ENCODE measurements at places on chromosomes 6 and 20.
A peak's percentile ranks its signal among the peaks of the same experiment; 100 is the strongest.

DNA sequence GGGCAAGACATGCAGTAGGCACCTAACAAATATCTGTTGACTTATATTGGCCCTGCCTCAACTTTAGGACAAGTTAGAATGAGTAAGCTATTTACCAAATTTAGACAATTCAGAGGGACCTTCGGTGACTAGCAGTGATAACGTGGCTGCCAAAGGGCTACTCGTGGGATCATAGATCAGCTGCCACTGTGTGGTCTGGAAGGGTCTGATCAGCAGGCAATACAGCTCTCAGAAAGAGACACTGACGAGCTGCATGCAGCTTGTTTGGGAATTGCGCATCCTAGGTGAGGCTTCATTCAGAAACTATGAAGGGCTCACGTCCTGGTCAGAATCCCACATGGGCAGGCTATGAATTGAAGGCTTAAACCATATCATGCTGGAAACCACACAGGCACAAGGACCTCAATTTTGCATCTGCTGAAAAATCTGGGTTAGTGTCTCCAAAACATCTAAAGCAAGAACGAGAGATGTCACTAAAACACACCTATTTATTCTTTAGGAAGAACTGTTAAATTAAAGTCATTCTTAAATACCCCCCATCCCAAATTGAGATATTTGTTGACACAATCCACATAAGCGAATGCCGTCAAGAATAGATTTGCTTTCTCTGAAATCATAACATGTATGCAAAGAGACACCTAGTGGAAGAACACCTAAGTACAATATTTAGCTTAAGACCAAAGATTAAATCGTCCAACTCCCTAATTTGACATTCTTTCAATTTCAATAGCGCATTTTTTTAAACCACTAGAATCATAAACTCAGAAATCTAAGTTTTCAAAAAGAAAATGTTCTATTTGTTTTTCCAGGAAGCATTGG is 79.6 kb downstream of the IPCEF1 start:
- peak; percentile 34 for DNase-seq

GRCh38 chr6:165231581-165232561 is 77.5 kb downstream of the C6orf118 start:
- peak; percentile 79 for DNase-seq

- DNase-seq = no peak
Measured at GRCh38 chr6:119908157-119908556, 558.6 kb upstream of the MAN1A1 start.

GRCh38 chr6:76697585-76697984 is 625.1 kb upstream of the IMPG1 start:
- DNase-seq = no peak

DNA sequence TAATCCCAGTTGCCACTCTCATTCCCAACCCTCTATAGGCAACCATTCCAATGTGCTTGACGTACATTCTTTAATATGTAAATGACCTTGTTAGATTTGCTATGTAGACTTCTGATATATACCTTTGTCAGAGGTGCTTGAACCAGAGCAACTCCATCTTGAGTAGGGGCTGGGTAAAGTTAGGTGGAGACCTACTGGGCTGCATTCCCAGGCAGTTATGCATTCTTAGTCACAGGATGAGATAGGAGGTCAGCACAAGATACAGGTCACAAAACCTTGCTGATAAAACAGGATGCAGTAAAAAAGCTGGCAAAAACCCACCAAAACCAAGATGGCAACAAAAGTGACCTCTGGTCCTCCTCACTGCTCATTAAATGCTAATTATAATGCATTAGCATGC is 8.3 kb upstream of the HM13 start:
- DNase-seq = no peak

DNA sequence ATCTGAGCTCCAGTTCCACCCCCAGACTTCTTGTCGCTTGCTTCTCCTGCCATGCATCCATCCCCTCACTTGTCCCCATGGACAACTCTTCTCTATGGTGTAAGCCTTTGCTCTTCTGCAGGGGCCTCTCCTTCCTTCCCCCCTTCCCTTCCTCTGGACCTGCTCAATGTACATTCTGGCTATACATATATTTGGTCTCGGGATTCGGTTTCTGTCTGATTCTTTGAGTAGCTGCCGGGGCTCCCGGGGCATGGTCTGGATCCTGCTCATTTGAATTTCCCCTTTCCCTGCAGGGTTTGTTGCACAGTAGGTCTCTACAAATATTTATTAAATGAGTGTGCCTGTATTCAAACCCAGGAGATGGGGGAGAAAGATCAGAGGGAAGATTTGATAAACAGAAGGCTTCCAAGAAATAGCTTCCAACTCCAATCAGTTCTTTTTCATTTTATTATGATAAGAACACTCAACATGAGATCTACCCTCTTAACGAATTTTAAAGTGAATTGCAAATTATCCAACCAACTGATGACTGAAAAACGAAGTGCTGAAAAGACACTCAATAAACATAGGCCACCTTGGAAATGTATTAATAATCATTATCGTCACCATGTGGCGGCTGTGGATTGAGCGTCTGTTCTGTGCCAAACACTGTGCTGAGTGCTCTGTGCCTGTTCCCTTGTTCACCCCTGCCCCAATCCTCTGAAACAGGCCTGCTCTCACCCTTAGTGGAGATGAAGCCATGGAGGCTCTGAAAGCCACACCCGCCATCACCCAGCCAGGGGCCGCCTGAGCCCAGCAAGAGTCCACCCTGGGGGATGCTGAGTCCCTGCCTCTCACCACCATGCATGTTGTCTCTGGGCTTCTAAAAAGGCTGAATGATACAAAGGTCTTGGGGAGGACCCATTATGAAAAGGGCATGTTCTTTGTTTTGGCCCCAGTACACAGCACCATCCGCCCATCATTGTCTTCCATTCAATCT is 34.3 kb upstream of the APCDD1L start:
- DNase-seq = no peak

- DNase-seq = peak; percentile 76
Measured at GRCh38 chr20:5766085-5766764, 16.0 kb downstream of the SHLD1 start.

- no peak for DNase-seq
Measured at GRCh38 chr6:46011188-46012085, 4.2 kb downstream of the CLIC5 start.

DNA sequence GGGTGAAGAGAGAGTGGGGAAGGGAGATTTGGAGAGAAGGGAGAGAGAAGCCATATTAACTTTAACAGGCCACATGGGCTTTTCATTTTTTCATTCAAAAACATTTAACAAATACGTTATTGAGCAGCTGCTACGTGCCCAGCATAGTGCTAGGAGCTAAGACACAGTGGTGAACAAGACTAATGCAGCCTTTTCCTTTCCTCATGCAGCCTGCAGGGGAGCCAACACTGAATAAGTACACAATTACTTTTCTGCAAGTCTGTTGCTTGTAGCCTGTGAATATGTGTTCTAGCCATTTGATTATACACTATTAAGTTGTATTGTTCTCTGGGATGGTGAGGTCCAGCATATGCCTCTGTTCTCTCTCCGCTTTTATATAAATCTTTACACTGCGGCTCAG is 1.9 kb upstream of the BLOC1S5 start:
- no peak for DNase-seq

GRCh38 chr6:14046476-14047068 is 71.0 kb upstream of the CD83 start:
- peak; percentile 69 for DNase-seq

GRCh38 chr6:135568379-135568778 is 70.8 kb upstream of the AHI1 start:
- DNase-seq = no peak

DNA sequence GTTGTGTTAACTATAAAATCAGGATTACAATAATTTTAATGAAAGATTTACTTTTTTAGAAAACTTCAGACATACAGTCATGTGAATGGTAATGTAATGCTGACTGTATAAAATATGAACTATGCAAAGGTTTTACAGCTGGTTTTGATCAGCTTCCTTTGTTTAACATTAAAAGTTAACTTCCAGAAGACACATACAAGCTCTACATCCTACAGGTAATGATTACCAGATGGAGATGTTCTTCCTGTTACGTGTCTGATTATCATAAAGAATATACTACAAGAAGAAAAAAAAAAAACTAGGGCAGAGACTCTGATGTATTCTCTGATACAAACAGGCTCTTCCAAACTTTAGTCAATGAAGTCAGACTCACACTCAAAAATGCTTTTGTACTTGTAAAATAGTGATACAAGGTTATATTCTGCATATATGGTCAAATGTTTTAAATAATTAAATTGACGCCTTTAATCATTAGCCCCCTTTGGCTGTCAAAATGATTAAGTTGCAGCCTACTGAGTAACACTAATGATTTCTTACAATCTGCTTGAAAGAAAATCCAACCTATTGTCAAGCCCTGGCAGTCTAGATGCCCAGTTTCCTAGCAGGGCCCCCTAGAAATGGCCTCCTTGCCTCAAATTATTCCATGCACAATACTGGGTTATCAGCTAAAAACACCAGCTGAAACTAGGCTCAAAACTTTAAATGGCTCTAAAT is 251.8 kb upstream of the RUNX2 start:
- no peak for DNase-seq

DNA sequence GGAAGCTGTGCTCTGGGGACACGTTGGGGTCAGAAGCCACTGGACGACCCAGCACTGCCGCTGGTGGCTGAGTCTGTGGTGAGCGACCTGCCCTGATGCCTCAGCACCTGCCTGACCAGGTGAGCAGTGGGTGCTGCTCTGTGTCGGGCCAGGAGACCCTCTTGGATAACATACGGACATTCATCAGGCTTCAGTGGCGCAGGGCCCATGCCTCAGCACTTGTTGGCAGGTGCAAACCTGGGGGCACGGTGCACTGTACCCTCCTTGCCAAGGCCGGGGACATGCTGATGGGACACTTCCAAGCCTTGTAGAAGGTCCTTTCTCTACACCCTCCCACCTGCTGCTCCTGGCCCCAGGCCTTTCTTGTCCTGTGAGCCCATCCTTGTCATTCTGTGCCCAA is 34.1 kb downstream of the MYT1 start:
- no peak for DNase-seq

- DNase-seq = no peak
Measured at GRCh38 chr6:82237013-82237412, 10.5 kb downstream of the IBTK start.

DNA sequence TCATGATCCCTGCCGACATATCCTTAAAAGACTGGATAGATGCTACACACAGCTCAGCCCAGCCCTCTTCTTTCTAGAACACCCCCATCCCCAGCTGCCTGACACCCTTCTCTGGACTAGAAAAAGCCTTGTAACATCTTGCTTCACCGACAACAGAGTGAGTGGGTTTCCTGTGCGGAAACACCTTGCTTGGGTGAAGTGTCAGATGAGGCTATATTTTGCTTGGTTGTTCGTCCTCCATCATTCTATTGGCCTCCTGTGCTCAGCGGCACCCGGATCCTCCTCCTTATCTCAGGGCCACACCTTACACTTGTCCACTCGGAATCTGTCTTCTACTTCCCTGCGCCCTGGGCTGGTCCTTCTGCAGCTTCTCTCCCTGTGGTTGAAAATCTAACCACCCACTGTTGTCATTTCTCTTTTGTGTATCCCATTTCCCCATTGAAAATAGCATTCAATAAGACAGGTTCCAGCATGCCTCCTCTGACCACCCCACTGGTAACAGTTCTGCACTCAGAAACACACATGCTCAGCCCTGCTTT is 101.3 kb upstream of the MLN start:
- DNase-seq = no peak

- no peak for DNase-seq
Measured at GRCh38 chr6:56536536-56536935, 106.2 kb downstream of the DST start.

GRCh38 chr6:168825226-168826077 is 384.5 kb downstream of the SMOC2 start:
- no peak for DNase-seq

GRCh38 chr20:63903796-63904561 is 9.1 kb downstream of the DNAJC5 start:
- no peak for DNase-seq

DNA sequence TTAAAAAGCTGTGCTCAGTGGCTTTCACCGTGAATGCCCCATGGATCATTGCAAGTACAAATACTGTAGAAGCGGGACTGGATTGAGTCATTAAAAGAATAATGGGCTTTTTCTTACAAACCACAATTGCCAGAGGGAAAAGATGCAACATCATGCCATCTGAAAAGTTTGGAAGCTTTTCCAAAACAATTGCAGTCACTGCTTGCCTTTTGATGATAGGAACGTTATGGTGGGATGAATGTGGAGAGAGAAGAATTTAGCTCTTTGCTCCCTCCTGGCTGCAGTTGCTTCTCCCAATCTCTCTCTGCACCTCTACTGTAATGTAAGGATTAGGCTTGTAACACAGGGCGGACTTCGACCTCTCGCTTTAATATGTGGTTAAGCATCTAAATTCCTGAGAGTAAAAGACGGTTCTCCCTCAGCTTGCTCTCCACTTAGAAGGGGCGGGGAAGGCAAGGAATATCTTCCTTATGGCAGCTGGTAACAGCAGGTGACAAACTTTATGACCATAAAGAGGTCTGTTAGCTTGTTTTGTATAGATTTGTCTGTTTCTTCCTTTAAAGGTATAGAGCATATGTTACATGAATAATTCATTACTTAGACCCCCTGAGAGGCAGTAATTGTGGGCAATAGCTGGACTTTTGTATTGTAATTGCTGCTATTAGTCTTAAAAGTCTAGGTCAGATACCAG is 376.1 kb downstream of the UTRN start:
- DNase-seq = no peak

DNA sequence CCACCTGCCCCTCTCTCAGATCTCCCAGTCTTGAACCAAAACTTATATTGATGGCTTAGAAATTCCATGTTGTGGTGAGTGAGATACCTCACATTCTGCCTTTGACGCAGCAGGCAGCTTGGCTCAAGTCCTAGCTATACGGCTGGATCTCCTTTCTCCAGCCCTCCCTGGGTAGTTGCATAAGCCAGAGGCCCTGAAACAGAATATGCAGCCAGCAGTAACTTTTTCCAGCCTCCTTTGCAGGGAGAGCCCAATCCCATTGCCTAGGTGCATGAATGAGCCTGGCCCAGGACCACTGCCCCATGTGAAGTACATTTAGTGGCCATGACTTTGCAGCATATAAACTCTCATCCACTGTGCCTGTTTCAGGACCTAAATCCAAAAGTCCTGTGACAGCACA is 202.2 kb upstream of the CDYL start:
- no peak for DNase-seq

DNA sequence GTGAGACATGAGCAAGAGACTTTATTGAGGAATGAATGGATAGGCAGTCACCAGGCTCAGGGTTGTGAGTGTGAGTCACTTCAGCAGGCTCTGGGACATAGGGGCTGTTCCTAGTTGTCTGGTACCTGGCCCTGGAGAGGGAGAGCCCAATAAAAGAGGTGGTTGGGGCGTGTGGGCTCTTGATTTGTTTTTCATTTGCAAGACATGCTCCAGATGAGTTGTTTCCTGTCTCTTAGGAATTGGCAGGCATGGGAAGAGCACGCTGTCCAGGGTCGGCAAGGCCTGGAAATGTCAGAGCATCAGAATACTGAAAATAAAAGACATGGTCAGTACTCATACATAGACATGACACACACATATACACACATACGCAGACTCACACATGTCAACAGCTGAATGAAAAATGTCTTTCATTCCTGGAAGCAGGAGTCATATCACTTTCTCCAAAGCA is 166.3 kb upstream of the SULF2 start:
- no peak for DNase-seq

- DNase-seq = no peak
Measured at GRCh38 chr6:144349690-144350527, 64.8 kb downstream of the UTRN start.

GRCh38 chr20:13333036-13333435 is 112.0 kb downstream of the ISM1 start:
- no peak for DNase-seq

- no peak for DNase-seq
Measured at GRCh38 chr6:89566930-89567629, 71.5 kb downstream of the LYRM2 start.

GRCh38 chr20:23361119-23361475 is 885 bp upstream of the GZF1 start:
- no peak for DNase-seq
